Chondrocyte (in vitro differentiated cells): ENCODE measurements at places on chromosomes 2 and 18. TPM values are rescaled to one million over a fixed set of nuclear protein-coding genes. Genes with fewer than 3 reads are reported as not detected.

DNA sequence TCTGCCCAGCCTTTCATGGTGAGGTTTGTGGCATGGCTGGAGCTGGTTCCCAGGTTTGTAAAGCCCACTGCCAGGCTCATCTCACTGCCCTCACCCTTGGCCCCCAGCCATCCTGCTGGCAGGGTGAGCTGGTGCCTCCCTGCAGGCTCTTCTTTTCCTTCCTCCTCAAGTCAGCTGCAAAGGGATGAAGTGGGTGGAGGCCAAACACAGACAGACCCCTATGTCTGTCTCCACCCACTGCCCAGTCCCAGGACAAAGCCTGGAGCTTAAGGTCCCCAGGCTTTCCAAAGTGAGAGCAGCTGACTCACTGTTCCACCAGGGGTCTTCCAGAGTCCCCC is 92.0 kb downstream of the TNS1 start:
- DNase-seq: no peak
- peaks cover 17% of the 10 kb centered on the region for H3K36me3 ChIP-seq
- no peak overlapping the region for H3K4me3 ChIP-seq
- peaks cover 84% of the 10 kb centered on the region for H3K4me1 ChIP-seq
- peak overlapping the region; percentile 61 for H3K27ac ChIP-seq

- no peak for DNase-seq
- no peaks in the 10 kb centered on the region for H3K27me3 ChIP-seq
- no peak overlapping the region for H3K27ac ChIP-seq
- no peak overlapping the region for H3K4me3 ChIP-seq
- H3K36me3 ChIP-seq: peaks cover 4% of the 10 kb centered on the region
Measured at GRCh38 chr2:205612636-205613035, 69.7 kb upstream of the NRP2 start.

- H3K4me3 ChIP-seq: no peak overlapping the region
- H3K4me1 ChIP-seq: peaks cover 4% of the 10 kb centered on the region
Measured at GRCh38 chr2:231900972-231901371, 25.2 kb downstream of the NPPC start.

SRSF7 gene
- total RNA-seq: 63.6 to 87.0 TPM (median 67.5 TPM) in 3 replicates

UGT1A10 gene
- not detected in 3 replicates for total RNA-seq

UGT1A5 gene
- not detected in 3 replicates for total RNA-seq

TMEM169 gene
- total RNA-seq: 1.3 to 2.0 TPM (median 1.5 TPM) in 3 replicates

DNA sequence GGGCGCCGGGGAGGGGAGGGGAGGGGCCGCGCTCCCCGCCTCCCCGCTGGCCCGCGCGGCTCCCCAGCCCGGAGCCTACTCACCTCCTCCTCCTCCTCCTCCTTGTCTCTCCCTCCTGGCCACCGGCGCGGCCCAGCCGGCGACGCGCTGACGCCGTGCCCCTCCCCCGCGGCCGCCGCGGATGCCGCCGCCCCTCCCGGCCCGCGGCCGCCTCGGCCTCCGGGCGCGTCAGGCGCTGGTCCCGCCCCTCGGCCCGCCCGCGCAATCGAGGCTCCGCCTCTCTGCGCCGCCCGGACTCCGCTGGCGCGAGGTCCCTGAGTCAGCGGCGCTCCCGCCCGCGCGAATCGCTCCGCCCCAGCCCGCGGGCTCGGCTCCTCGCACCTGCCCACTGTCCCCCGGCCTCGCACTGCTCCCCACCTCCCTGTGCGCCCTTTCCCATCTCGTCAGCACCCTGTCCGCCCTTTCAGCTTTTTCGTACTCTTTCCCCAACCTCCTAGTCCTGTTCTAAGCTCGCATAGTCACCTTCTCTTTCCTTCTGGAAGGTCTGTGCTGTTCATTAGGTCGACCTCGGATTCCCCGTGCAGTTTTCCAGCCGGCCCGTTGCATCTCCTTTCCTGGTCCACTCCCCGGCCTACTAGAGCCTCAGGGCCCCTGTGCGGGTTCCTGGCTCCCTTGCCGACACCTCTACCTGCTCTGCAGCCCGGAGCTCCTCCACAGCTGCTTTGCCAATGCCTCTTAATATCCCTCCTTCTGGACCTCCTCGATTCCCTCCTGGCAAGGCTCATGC is 187.4 kb downstream of the ZEB2 start:
- H3K4me3 ChIP-seq: peak overlapping the region; percentile 90
- H3K27ac ChIP-seq: peak overlapping the region; percentile 94
- no peaks in the 10 kb centered on the region for H3K27me3 ChIP-seq
- no peaks in the 10 kb centered on the region for H3K36me3 ChIP-seq
- H3K4me1 ChIP-seq: peaks cover 21% of the 10 kb centered on the region
- peak; percentile 87 for DNase-seq

GRCh38 chr2:60053791-60054190 is 499.7 kb downstream of the BCL11A start:
- H3K36me3 ChIP-seq: no peaks in the 10 kb centered on the region
- H3K4me3 ChIP-seq: no peak overlapping the region
- H3K4me1 ChIP-seq: no peaks in the 10 kb centered on the region

FAP gene
- total RNA-seq: 163 to 205 TPM (median 171 TPM) in 3 replicates

RUFY4 gene
- not detected in 3 replicates for total RNA-seq

DNA sequence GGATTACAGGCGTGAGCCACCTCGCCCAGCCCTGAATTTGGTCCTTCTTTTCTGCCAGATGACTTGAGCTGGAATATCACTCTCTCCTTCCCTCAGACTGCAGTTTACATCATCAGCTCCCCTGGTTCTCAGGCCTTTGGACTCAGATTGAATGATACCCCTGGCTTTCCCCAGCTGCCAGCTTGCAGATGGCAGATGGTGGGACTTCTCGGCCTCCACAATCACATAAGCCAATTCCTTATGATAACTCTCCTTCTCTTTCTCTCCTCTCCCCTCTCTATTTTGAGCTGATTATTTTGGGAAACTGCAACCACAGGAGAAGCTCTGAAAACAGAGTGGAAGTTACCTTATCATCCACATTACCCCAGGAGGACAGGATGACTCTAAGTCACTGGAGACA is 33.4 kb upstream of the ATP8B1 start:
- DNase-seq: no peak
- no peak overlapping the region for H3K4me3 ChIP-seq
- H3K4me1 ChIP-seq: peaks cover 48% of the 10 kb centered on the region

- H3K27ac ChIP-seq: no peak overlapping the region
- peaks cover 2% of the 10 kb centered on the region for H3K27me3 ChIP-seq
- H3K4me3 ChIP-seq: no peak overlapping the region
- no peaks in the 10 kb centered on the region for H3K36me3 ChIP-seq
- DNase-seq: no peak
Measured at GRCh38 chr2:735670-736218, 58.5 kb upstream of the TMEM18 start.

GRCh38 chr2:173822889-173823542 is 142.2 kb downstream of the SP3 start:
- H3K4me1 ChIP-seq: no peaks in the 10 kb centered on the region
- H3K36me3 ChIP-seq: no peaks in the 10 kb centered on the region
- DNase-seq: no peak
- no peak overlapping the region for H3K4me3 ChIP-seq
- peaks cover 16% of the 10 kb centered on the region for H3K27me3 ChIP-seq
- no peak overlapping the region for H3K27ac ChIP-seq

- H3K4me3 ChIP-seq: no peak overlapping the region
- no peaks in the 10 kb centered on the region for H3K27me3 ChIP-seq
- DNase-seq: no peak
- H3K27ac ChIP-seq: no peak overlapping the region
Measured at GRCh38 chr2:26533661-26534060, 55.7 kb upstream of the OTOF start.

GRCh38 chr18:36993068-36993467 is 164.1 kb downstream of the KIAA1328 start:
- no peak overlapping the region for H3K4me3 ChIP-seq
- DNase-seq: no peak
- H3K4me1 ChIP-seq: peaks cover 8% of the 10 kb centered on the region
- no peaks in the 10 kb centered on the region for H3K27me3 ChIP-seq

DNA sequence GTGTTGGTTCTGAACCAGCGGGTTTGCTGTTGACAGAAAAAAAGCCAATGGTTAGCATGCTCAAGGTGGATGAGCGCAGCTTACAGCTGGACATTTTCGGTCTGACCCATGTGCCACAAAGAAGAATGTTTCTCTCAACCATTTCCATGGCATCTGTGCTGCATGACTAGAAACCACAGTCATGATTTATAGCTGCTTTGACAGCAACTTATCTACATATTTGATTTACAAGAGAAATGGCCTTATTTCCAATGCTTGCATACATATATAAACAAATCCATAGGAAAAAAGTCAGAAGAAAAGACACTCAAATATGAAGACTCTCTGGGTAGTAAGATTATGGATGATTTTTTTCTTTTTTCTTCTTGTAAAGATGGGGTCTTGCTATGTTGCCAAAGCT is 98.2 kb downstream of the DYNC1I2 start:
- no peak for DNase-seq
- H3K27me3 ChIP-seq: no peaks in the 10 kb centered on the region
- peaks cover 21% of the 10 kb centered on the region for H3K36me3 ChIP-seq
- H3K27ac ChIP-seq: no peak overlapping the region
- H3K4me3 ChIP-seq: no peak overlapping the region

DNA sequence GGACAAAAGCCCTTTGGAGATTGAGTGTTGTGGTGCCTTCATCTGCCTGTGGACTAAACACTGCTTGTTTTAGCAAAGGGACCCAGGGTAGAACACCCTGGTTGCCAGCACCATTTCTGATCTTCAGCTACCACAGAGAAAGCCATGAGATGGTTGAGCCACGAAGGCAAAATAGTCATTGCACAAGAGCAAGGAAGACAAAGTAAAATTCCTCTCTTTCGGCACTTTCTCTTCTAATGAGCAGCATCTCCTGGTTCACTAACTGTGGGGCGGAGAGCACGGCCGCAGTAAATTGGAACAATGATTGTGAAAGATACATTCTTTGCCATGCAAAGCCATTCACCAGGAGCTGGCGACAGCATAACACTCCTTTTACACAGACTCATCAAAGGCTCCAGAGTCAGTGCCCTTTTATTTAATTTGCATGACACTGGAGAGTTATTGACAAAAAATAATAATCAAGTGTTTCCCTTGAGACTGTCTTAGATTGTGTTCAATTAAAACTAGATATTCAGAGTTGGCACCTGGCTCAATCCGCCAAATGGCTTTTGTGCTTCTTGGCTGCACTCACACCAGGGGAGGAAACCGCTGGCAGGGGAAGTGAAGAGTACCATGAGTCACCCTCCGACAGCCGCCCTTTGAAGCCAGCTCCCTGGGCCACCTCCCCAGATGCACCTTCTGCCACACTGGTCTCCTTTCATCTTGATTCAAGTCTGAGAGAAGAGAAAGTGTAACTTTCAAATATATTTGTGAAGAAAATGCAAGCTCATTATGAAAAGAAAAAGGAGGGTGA is 100.5 kb upstream of the MEIS1 start:
- peaks cover 3% of the 10 kb centered on the region for H3K27me3 ChIP-seq
- H3K4me3 ChIP-seq: no peak overlapping the region
- H3K36me3 ChIP-seq: no peaks in the 10 kb centered on the region

GCC2 gene
- 22.2 to 27.5 TPM (median 24.2 TPM) in 3 replicates for total RNA-seq

DNA sequence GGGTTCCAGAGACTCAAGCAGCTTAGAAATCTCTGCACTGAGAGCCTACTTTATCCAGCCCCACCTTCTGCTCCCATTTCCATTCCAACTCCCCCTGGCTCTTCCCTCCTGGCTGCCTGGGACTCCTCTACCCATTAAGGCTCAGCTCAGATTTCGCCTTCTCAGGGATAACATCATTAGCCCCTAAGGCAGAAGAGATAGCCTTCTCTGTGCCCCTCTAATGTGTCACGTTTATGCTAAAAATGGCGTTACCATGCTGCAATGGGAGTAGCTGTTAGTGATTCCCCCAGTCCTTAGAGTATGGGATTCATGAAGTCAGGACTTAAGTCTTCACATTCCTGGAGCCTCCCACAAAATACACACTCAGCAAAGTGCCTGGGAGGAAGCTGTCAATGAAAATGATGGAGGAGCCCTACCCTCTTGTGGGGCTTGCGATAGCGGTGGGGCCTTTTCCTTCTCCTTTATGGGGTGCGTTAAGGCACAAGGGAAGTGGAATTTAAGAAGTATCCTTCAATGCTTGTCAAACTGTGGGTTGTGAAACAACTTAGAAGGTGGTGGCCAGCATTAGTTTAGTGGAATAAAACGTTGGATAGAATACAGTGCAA is 144.7 kb upstream of the COPS8 start:
- no peaks in the 10 kb centered on the region for H3K4me1 ChIP-seq
- no peaks in the 10 kb centered on the region for H3K36me3 ChIP-seq

MAIP1 gene
- total RNA-seq: 9.4 to 15.1 TPM (median 14.6 TPM) in 3 replicates

DNA sequence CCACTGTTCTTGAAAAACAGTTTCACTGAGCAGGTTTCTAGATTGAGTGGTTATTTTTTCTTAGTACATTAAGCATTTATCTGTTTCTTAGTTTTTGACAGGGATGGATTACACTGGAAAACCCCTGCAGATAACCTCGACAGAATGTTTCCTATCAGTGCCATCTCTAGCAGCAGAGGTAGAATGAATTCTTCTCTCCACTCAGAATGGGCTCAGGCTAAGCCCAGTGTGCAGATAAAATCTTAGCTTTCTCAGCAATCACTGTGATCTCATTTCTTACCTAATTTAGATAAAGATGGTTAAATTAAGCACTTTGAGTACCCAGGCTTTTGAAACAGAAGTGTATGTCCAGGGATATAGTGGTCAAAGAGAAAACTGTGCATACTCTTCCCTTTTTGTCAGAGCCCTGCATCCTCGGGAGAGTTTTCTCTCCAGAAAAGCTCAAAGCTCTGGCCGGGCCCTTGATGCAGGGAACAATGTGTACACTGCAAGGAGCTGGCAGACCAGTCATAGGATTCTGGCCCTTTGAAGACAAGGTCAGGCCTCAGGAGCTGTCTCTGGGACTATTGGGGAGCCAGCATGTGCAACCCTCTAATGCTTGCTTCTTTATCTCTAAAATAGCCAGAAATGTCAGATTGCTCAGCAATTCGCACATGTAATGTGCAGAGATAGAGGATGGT is 10.6 kb upstream of the AKAIN1 start:
- H3K36me3 ChIP-seq: no peaks in the 10 kb centered on the region
- no peak for DNase-seq
- no peak overlapping the region for H3K27ac ChIP-seq
- peaks cover 7% of the 10 kb centered on the region for H3K27me3 ChIP-seq

DNA sequence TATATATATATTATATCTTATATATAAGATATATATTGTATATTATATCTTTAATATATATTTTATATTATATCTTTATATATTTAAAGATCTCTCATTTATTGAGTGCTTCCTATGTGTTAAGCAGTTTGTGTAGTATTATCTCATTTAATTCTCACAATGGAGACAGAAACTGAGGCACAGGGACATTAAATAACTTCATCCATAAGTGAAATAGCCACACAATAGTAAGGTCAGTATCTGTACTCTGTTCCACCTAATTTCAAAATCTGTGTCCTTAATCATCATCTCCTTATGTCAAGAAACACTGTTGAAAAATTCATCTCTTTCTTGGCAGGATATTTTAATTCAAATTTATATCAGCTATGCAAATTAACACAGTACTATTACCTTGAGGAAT is 52.8 kb upstream of the CD302 start:
- no peaks in the 10 kb centered on the region for H3K27me3 ChIP-seq
- H3K4me3 ChIP-seq: no peak overlapping the region
- peaks cover 12% of the 10 kb centered on the region for H3K4me1 ChIP-seq
- no peak for DNase-seq
- no peak overlapping the region for H3K27ac ChIP-seq

- H3K27ac ChIP-seq: no peak overlapping the region
- H3K4me3 ChIP-seq: no peak overlapping the region
- DNase-seq: no peak
- no peaks in the 10 kb centered on the region for H3K36me3 ChIP-seq
- H3K4me1 ChIP-seq: peaks cover 22% of the 10 kb centered on the region
- no peaks in the 10 kb centered on the region for H3K27me3 ChIP-seq
Measured at GRCh38 chr2:6212491-6212890, 520.3 kb downstream of the SOX11 start.

- no peak for DNase-seq
- peaks cover 2% of the 10 kb centered on the region for H3K36me3 ChIP-seq
- H3K4me3 ChIP-seq: no peak overlapping the region
- H3K27me3 ChIP-seq: no peaks in the 10 kb centered on the region
Measured at GRCh38 chr2:54411801-54412354, 44.2 kb upstream of the SPTBN1 start.
